ENCODE measurements at places on chromosomes 1 and 21.
A peak's percentile ranks its signal among the peaks of the same experiment; 100 is the strongest.

DNA sequence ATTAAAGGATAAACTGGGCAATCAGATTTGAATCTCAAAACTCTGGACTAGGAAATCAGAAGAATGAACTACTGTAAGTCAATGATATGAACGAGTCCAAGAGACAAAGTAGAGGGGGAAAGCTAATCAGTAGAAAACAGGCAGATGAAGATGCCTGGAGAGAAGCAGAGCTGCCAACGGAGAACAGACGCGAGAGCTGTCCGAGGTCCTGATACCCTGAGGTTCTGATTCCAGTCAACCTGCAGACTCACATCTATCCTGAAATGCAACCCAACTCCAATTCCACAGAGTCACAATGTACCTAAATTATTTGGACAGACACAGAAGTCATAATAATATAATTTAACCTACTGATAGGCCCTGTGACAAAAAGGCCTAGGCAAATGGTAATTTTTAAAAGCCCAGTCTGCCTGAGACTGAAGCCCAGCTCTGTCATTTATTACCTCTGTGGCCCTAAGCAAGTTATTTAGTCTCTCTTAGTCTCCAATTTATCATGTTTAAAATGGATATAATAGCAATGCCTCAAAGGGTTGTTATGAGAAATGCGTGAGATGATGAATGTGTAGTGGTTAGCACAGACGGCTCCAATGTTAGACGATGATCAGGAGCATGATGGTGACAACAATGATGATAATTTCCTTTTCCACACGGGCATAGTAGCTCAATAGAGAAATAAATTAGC, 33.4 kb downstream of the RGS7 start:
- no peak for DNase-seq

DNA sequence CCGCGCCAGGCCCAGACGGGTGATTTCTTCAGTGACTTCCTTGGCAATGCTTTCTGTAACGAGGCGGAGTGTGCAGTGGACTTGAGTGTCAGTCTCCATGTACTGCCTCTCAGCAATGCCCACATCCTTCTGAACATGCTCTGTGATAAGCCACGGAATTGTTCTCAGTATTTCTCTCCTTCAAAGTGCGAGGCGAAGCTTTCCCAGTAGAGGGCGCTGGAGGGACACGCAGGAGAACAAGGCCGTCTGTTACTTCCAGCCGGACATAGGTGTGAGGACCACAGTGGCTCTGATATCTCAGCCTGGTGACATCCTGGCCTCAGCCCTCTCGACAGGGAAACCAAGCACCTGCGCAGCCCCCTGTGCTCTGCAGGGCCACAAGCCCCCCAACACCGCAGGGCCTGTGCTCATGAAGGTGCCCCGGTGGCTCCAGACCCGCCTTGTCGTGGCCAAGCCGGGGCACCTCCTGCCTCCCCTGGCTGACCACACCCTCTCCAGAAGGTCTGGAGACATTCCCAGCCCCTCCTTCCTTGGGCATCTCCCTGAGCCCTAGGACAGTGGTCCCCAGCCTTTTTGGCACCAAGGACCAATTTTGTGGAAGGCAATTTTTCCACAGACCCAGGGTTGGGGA, 46.1 kb upstream of the BACE2 start:
- no peak for DNase-seq

DNA sequence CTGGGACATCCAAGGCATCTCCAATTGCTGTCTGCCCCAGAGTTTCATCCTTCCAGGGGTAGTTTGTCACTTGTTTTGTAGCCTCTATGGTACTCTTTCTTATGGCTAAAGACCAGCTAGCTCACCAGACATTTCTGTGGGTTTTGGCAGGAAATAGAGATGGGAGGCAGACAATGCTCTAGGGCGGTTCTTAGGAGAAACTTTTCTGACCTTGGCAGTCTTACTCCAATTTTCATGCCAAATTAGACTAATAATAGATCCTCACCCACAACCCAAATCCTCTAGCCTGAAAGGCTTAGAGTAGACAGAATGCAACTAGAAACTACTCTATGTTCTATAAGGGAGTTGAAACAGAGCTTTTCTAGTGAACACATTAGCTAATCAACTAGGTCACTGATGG, 69.8 kb downstream of the LRIG2 start:
- DNase-seq, result no peak

DNA sequence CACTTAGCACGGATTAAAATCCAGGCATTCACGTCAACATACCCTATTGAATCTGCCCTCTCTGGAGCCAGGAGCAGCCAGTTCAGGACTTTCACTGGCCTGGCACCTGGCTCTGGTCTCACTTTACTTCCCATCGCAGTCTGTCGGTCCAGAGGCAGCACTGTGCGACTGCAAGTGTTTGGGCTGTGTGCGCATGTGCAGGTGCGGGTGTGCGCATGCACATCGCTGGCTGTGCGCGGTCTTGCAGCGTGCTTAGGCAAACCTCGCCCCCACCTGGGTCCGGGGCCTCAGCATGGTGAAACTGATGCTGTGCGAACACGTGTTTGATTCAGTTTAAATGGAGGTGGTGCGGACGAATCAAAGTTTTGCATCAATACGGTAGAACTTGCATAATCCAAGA, 38.0 kb downstream of the ATF3 start:
- no peak for DNase-seq

DNA sequence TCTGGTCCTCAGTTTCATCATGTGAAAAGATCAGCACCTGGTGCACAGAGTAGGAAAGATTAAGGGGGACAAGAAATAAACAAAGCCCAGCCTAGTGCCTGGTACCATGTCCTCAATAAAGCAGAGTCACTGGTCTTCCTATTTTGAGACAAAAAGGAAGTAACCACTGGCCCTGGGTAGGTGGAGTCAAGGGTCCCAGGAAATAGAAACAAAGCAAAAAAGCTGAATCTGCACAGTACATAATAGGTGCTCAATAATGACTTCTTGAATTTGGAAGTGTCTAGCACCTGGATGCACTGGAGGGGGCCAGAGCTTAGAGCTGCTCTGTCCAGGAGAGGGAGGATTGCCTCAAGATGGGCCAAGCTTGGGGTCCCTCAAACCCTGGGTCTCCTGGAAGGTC, 1.9 kb upstream of the EPHB2 start:
- DNase-seq, result no peak

DNA sequence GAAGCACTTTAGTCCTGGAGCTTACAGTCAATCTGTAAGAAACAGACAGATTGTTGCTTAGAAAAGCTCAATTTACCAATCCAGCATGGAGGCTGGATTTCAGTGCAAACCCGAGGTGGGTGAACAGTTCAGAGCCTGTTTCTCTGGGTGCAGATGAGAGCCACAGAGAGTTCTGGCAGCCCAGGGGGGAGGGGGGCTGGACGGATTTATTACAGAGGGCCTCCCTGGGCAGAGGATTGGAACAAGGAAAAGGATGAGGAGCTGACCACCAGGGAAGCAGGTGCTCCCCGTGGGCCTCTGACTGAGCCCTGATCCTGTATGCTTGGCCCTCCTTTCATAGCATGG, 38.0 kb upstream of the EPS8L3 start:
- no peak for DNase-seq

DNA sequence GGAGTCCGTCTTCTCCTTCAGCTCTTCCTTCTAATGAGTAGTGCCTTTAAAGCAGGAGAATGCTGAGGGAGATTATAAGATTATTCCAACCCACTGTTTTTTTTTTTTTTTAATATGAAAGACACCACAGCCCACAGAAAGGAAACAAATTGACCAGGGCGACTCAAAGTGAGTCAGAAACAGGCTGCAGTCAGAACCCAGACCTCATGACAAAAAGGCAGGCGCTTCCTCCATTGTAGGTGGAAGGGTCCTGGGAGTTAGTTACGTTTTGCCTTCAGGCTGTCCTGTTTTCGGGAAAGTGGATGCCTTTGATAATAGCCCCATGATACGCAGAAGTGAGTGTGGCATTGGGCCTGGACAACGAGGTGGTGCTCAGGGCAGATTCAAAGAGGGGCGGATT, 21.0 kb downstream of the PLXNA2 start:
- DNase-seq, result no peak

GRCh38 chr1:22872981-22873664, 99.5 kb downstream of the LACTBL1 start:
- no peak for DNase-seq

DNA sequence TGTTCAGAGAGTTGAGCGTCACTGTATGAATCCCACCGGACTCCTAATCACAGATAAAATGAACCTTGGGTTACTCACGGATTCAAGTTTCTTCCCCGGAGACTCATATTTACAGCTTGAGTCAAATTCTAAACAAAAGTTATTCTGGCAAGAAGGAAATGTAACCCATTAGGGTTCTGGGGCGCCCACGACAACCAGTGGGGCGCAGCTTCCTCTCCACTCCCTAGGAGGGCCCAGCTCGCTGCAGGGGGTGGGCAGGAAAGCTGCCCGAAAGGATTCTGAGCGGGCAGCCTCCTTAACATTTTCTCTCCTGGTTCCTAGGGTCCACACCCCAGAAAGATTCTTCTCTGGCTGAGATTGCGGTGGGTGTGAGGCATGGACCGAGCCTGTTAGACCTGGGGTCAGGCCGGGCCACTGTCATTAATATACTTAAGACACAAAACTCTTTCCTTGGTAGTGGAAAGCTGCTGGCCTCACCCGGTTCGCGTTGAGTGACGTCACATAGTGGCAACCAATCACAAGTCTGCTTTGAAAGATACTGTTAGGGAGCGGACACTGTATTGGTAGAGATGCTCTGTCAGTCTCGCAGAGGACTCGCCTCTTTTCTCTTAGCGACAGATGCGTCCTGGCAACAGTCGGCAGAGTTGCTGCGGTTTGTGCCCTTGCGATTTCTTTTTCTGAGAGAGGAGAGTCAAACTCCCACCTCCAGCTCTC, 13.6 kb upstream of the MCOLN3 start:
- peak; percentile 75 for DNase-seq

DNA sequence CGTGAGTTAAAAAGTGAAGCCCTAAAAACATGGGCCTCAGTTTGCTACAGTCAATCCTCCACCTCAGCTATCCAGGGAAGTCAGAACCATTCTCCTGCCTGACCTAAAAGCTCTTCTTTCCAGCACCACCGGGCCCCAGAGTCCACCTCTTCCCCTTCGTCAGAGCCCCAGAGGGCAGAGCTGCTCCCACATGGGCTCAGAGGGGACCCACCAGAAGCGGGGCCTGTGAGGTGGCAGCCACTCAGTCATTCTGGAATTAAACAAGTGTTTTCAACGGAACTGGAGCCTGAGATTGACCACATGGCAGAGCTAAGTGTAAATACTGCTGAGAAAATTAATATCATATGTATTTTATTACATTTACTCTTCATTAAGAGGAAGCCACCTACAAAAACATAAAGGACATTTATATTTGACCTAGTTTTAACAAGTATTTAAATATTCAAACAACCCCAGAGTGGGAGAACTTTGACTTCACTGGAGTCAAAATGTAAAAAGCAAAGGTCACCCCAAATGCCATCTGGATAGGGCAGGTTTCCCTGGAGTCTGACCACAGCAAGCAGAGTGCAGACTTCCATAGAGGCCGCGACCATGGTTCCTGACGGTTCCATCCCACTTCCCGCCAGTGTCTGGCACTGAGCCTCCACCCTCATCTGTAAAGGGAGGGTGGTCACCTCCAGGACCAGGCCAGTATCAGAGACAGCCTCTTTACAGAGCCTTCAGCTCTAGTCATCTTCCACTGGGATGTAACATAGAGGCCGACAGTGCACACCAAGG, 1.8 kb downstream of the SUMO3 start:
- no peak for DNase-seq

GRCh38 chr1:34928066-34928696, 1.3 kb downstream of the DLGAP3 start:
- no peak for DNase-seq

DNA sequence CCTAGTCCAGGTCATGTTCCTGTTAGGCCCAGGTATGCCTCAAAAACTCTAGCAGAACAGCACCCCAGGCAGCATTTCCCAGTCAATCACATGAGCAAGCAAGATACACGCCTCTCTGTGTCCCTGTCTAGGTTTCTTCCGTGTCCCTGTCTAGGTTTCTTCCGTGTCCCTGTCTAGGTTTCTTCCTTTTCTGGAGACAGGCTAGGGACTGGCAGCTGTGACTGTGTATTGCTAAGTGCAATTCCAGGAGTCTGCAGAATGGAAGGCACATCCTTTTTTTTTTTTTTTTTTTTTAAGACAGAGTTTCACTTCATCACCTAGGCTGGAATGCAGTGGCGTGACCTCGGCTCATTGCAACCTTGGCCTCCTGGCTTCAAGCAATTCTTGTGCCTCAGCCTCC, 77.6 kb downstream of the SETD4 start:
- no peak for DNase-seq

GRCh38 chr1:143748906-143749305, 222.9 kb downstream of the FAM72C start:
- no peak for DNase-seq

DNA sequence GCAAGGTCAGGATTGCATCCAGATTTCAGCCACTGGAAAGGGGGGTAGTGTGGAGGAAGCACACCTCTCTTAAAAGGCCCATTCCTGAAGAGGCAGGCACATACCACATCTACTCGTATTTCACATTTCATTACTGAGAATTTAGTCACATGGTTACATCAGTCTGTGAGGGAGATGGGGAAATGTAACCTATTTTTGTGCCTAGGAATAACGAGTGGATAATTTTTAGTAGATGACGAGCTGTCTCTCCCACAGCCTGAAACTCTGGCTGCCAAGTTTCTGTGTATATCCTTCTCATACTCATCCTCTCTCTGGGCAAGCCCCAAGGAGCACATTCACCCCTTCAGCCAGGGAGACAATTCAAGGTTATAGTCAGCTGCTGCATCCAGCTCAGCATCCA, 10.3 kb upstream of the C21orf91 start:
- no peak for DNase-seq

DNA sequence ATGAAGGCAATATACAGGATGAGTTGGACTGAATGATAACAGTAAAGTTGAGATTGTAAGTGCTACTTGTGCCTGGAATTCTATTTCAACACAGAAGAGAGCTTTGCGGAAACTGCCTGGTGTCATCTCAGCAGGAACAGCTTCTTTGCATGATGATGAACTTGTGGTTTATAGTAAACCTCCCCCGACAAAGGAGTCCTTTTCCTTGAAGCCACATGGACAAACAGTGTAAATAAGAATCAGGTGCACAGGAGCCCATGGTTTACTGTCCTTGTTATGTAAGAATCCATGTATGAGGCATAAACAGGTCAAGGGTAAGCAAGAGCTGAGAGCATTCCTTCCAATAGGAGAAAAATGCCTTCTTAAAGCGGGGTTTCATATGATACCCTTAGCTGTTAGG, 66.2 kb downstream of the PCNX2 start:
- no peak for DNase-seq

GRCh38 chr1:48261881-48262400, 39.4 kb downstream of the SLC5A9 start:
- no peak for DNase-seq

- no peak for DNase-seq
These were observed 161.4 kb downstream of the DAB1 start for GRCh38 chr1:57262472-57262871.

GRCh38 chr1:38014724-38015424, 2.3 kb downstream of the UTP11 start:
- DNase-seq, result no peak
